ENCODE measurements at places on chromosomes 13 and 19.
A peak's percentile ranks its signal among the peaks of the same experiment; 100 is the strongest.

DNA sequence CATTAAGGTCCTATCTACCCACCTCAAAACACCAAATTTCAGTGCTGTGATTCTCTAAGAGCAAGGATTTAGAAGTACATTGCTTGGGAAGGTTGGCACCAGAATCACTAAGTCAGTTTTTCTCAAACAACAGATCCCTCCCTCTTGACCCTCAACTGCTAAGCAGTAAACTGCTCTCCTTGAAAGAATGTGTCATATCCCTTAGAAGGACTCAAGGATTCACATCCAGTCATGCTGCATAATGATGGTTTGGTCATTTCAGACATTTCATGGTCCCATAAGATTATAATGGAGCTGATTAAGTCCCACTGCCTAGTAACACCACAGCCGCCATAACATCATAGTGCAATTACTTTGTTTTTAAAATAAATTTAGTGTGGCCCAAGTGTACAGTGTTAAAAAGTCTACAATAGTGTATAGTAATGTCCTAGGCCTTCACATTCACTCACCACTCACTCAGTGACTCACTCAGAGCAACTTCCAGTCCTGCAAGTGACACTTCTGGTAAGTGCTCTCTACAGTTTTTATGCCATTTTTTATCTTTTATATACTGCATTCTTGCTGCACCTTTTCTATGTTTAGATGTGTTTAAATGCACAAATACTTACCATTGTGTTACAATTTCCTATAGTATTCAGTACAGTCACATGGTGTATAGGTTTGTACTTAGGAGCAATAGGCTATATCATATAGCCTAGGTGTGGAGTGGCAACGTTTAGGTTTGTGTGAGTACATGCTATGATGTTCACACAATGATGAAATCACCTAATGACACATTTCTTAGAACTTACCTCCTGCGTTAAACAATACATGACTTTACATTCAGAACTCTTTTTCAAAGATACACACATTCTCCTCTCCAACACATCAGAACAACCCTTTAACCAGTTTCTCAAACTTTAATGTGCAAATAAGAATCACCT is 15.7 kb upstream of the CCDC169 start:
- no peaks in the 10 kb centered on the region for H3K4me1 ChIP-seq
- no peak overlapping the region for H3K27ac ChIP-seq
- no peak overlapping the region for H3K4me3 ChIP-seq
- no peak for DNase-seq

DNA sequence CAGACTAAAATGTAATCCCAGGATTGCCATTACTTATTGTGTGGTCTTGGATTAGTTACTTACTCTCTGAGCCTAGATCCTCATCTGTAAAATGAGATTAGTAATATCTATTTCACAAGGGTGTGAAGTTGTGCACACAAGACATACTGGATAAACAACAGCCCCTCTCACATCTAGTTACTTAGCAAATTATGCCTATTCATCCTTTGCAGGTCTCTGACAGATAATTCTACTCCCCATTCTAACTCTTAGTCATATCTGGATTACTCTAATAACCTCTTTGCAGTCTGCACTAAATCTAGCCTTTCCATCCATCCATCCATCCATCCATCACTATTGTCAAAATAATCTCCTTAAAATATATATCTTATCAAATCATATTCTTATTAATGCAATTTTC is 12.4 kb downstream of the MTRF1 start:
- peaks cover 2% of the 10 kb centered on the region for H3K4me1 ChIP-seq
- no peak overlapping the region for H3K27ac ChIP-seq
- DNase-seq: no peak

- no peak overlapping the region for H3K27ac ChIP-seq
- H3K4me1 ChIP-seq: no peaks in the 10 kb centered on the region
- DNase-seq: no peak
- no peak overlapping the region for H3K4me3 ChIP-seq
- no peaks in the 10 kb centered on the region for H3K27me3 ChIP-seq
Measured at GRCh38 chr13:37716420-37717195, 118.0 kb upstream of the POSTN start.

GRCh38 chr13:74388626-74389025 is 254.4 kb upstream of the KLF12 start:
- no peak overlapping the region for H3K4me3 ChIP-seq
- no peak overlapping the region for H3K27ac ChIP-seq
- H3K4me1 ChIP-seq: no peaks in the 10 kb centered on the region
- no peaks in the 10 kb centered on the region for H3K36me3 ChIP-seq

- no peaks in the 10 kb centered on the region for H3K4me1 ChIP-seq
- no peak for DNase-seq
- no peak overlapping the region for H3K27ac ChIP-seq
- no peak overlapping the region for H3K4me3 ChIP-seq
- H3K36me3 ChIP-seq: no peaks in the 10 kb centered on the region
Measured at GRCh38 chr13:27504128-27504867, 53.9 kb upstream of the MTIF3 start.

DNA sequence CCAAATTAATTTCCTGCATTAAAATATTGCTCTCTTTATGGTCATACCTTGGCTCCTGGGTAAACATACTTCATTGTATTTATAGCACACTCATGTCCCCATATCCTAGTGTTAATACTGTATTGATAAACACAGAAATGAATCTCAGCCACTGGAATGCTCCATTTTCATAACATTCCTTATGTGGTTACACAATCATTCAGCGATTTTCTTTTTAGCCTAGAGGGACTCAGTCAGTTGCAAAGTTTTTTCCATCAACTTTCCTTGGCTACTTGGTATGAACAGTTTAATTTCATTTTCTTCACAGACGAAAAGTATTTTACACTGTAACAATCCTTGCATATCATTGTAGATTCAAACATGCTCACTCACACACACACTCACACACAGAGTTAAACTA is 471.5 kb downstream of the FGF14 start:
- no peak overlapping the region for H3K4me3 ChIP-seq
- no peaks in the 10 kb centered on the region for H3K36me3 ChIP-seq
- H3K27ac ChIP-seq: no peak overlapping the region
- no peak for DNase-seq

GRCh38 chr13:41465241-41465847 is 8.0 kb downstream of the RGCC start:
- peaks cover 13% of the 10 kb centered on the region for H3K4me1 ChIP-seq
- H3K36me3 ChIP-seq: no peaks in the 10 kb centered on the region
- H3K27me3 ChIP-seq: no peaks in the 10 kb centered on the region

GRCh38 chr19:14432791-14433553 is at the start of gene PKN1:
Gene PKN1 (plus strand): TSS chr19:14433306. CDS start chr19:14433522, 216 bp downstream.
- no peaks in the 10 kb centered on the region for H3K27me3 ChIP-seq
- peaks cover 37% of the 10 kb centered on the region for H3K4me1 ChIP-seq
- H3K4me3 ChIP-seq: peak within 1 kb of the TSS; percentile 85
- DNase-seq: no peak
- H3K36me3 ChIP-seq: no peaks in the 10 kb centered on the region

DNA sequence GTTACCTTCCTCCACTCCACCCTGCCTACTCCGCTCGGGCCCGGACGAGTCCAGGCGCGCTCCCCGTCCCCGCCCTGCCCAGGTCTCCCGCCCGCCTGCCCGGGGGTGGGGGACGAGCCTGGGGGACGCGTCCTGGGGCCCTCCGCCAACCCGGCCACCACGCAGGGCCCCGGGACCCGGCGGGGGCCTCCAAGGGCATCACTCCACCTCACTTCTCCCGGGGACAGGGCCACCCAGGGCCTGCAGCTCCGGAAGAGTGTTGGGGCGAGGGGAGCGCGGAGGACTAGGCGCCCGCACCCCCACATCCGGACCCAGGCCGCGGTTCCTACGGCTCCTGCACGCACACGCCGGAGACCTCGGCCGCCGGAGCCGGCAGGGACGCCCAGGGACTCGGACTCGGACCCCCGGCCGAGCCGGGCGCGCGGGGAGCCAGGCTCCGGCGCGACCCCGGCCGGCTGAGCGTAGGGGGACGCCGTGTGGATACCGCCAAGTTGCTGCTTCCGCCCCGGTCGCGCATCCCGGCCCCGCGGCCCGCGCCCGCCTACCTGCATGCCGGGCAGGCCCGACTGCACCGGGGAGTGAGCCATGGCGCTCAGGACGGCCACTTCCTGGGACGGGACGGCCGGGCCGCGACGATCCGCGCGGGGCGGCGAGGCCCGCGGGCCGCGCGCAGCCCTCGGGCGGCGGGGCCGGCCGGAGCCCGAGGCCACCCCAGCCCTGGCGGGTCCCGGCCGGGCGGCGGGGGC is 534 bp downstream of the STK24 start:
- no peaks in the 10 kb centered on the region for H3K27me3 ChIP-seq
- no peaks in the 10 kb centered on the region for H3K36me3 ChIP-seq
- DNase-seq: no peak
- peaks cover 51% of the 10 kb centered on the region for H3K4me1 ChIP-seq
- H3K27ac ChIP-seq: peak overlapping the region; percentile 99
- peak overlapping the region; percentile 59 for H3K4me3 ChIP-seq

GRCh38 chr13:25990801-25991200 is 61.0 kb downstream of the SHISA2 start:
- H3K27ac ChIP-seq: no peak overlapping the region
- DNase-seq: no peak
- no peak overlapping the region for H3K4me3 ChIP-seq
- no peaks in the 10 kb centered on the region for H3K27me3 ChIP-seq
- H3K4me1 ChIP-seq: no peaks in the 10 kb centered on the region

- H3K4me1 ChIP-seq: peaks cover 46% of the 10 kb centered on the region
- H3K4me3 ChIP-seq: no peak overlapping the region
- peak overlapping the region; percentile 87 for H3K27ac ChIP-seq
- no peaks in the 10 kb centered on the region for H3K36me3 ChIP-seq
- no peaks in the 10 kb centered on the region for H3K27me3 ChIP-seq
Measured at GRCh38 chr13:40409278-40409677, 257.2 kb downstream of the FOXO1 start.

GRCh38 chr19:46607448-46607841 is 6.3 kb downstream of the CALM3 start:
- no peak for DNase-seq
- H3K36me3 ChIP-seq: no peaks in the 10 kb centered on the region
- peaks cover 44% of the 10 kb centered on the region for H3K4me1 ChIP-seq
- no peak overlapping the region for H3K4me3 ChIP-seq

DNA sequence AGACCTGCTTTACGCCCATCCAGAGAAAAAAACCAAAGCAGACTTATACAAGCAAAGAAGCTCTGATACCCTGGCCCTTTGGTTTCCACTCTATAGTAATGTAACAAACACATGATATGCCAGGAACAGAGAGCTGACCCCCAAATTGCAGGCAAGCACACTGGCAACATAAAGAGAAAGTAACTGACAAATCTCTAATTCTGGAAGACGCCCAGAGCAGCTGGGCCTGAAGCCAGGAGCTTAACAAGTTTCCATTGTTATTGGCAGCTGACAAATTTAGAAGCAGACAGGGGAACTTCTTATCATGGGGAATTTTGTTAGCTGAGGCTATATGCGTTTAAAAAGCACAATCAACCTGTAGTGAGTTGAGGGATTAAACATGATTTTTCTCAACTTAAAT is 158.0 kb downstream of the DLEU7 start:
- no peak overlapping the region for H3K27ac ChIP-seq
- H3K27me3 ChIP-seq: no peaks in the 10 kb centered on the region
- H3K36me3 ChIP-seq: no peaks in the 10 kb centered on the region
- no peak for DNase-seq

GRCh38 chr19:9673912-9674662 is 813 bp downstream of the ZNF562 start:
- peak overlapping the region; percentile 90 for H3K27ac ChIP-seq
- peaks cover 19% of the 10 kb centered on the region for H3K36me3 ChIP-seq
- no peak for DNase-seq
- peaks cover 9% of the 10 kb centered on the region for H3K4me1 ChIP-seq
- H3K4me3 ChIP-seq: peak overlapping the region; percentile 72
- no peaks in the 10 kb centered on the region for H3K27me3 ChIP-seq

DNA sequence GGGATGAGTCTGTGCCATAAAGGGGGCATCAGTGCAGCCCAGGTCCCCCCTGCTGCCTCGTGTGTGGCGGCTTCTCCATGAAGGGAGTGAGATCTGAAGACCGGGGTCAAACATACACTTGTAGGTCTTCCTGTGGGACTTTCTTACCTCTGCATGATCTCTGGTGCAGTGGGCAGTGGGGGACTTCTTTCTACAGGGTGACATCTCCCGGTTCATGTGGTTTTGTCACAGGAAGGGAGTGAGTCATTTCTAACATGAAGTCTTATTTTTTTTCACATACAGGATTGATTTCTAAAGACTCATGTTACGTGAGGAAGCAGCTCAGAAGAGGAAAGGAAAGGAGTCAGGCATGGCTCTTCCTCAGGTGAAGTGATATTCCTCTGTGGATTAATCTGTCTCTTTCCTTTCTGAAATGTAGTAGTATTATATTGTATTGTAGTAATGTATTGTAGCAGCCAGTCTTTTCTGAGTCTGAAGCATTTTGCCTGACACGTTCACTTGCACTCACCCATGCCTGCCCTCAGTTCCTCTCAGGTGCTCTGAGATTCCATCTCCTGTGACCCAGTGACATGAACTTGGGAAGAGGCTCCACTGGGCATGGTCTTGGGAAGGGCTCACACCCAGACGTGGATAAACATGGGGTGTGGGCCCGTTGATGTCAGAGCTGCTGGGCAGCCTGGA is 15.7 kb downstream of the ZNF808 start:
- no peak overlapping the region for H3K27ac ChIP-seq
- H3K27me3 ChIP-seq: no peaks in the 10 kb centered on the region
- H3K36me3 ChIP-seq: no peaks in the 10 kb centered on the region
- H3K4me1 ChIP-seq: no peaks in the 10 kb centered on the region

DNA sequence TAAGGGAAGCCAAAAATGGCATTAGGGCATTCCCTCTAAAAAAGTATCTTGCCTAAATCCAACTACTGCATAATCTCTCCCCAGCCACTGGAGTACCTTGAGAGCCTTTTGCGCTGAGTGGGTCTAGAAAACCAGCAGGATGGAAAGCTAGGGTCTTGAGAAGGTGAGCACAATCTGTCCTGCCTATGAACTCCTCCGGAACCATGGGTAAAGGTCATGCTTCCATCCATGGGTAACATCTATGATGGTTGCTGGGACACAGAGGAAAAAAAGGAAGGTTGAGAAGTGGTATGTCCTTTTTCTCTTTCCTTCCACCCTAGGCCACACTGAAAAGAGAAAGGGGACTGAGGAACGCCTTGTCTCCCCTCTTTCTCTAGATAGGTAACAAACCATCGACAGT is 52.4 kb downstream of the ZNF676 start:
- no peak for DNase-seq
- H3K36me3 ChIP-seq: no peaks in the 10 kb centered on the region
- no peaks in the 10 kb centered on the region for H3K27me3 ChIP-seq
- H3K4me1 ChIP-seq: no peaks in the 10 kb centered on the region

- H3K36me3 ChIP-seq: no peaks in the 10 kb centered on the region
- H3K4me3 ChIP-seq: no peak overlapping the region
Measured at GRCh38 chr19:37572203-37572602, 22.4 kb downstream of the ZNF571 start.

- no peak for DNase-seq
- peaks cover 21% of the 10 kb centered on the region for H3K36me3 ChIP-seq
- H3K4me3 ChIP-seq: no peak overlapping the region
- H3K27ac ChIP-seq: no peak overlapping the region
- H3K27me3 ChIP-seq: no peaks in the 10 kb centered on the region
Measured at GRCh38 chr19:5123646-5124045, 154.7 kb downstream of the KDM4B start.

DNA sequence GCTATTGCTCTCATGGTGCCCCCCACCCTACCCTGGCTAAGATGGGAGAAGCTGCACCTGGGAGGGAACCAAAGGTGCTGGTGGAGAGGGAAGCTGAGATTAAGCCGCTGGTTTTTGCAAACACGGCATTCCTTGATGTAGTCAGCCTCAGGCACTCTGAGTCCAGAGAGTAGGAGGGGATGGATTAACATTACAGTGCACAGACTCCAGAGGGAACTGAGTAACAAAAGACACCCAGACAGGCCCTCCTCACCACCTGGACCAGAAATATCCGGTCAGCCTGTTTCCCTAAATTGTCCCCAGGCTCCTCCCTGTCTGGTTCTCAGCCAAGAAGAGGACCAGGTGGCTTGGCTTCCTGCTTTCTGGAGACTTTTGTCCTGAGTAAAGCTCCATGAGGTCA is 28.9 kb upstream of the PABPC3 start:
- no peaks in the 10 kb centered on the region for H3K36me3 ChIP-seq
- H3K27ac ChIP-seq: no peak overlapping the region
- H3K4me3 ChIP-seq: no peak overlapping the region
- H3K4me1 ChIP-seq: no peaks in the 10 kb centered on the region
- DNase-seq: no peak
